ENCODE measurements at places on chromosomes 11 and 22.

GRCh38 chr11:86167499-86168164 lies 76.9 kb upstream of the EED start:
- DNase-seq: no peak

DNA sequence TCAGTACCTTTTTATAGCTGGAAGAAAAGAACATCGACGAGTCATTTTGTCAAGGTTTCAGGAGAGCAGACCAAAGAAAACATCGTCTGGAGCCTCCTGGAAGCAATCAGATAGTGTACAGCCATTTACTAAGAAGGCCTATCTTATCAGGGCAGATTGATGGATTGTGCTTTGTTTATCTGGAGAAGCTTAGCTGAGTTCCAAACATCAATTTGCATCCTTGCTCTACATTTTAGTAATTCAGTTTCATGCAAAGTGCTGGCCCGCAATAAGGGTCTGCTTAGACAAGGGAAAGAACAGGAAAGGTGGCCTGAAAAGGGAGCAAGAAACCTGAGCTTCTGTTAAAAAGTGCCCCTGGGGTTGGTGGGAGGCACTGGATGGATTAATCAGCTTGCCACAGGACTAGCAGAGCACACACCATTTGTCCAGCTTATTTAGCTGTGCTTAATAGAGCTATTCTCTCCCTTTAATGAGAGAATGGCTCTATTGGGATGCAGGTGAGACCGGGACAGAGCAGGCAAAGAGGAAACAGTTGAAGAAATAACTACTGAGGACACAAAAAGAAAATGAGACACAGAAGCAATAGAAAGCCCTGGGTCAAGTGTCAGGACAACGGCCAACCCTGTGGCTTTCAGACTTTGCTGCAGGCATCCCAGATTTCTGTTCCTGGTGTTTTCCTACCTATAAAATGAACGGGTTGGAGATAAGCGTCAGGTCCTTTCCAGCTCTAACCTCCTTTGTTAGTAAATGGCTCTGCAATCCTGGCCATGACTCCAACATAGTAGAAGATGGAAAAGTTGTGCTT lies 122.1 kb upstream of the TTC12 start:
- no peak for DNase-seq

GRCh38 chr11:133163463-133164419 lies 368.6 kb downstream of the OPCML start:
- no peak for DNase-seq

DNA sequence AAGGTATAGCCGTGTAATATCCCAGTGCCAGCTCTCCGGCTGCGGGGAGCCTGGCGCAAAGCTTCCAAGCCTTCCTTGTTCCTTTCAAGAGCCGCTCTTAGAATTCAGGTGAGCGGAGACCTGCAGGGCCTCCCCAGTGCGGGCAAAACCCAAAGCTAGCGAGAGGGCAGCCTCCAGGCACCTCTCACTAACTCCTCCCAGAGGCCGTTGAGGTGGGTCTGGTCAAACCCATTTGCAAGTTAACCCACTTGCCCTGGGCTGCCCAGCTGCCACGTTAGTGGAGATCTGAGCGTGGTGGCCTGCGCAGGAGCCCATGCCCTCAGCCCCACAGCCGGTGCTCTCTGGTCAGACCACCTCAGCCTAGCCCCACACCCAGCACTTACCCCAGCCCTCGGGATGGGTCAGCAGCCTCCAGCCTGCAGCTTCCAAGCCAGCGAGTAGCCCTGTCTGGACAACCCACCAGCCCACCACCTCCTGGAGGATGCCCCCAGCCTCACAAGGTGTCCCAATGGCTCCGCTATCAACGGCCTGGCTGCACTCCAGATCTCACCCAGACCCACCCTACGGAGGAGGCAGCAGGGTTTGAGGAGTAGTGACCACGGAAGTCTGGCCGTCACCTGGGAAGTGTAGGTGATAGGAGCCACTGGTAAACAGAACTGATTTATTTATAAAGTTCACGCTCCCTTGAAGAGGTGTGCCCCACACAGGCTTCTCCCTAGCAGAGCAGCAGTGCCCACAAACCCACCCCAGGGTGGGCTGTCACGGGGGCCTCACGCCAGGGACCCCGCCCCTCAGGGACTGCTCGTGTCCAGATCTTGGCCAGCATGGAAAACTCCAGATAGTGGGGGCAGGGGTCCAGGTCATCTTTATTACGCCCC lies 2.3 kb downstream of the ASCL2 start:
- DNase-seq: no peak

- DNase-seq: no peak
Measured at GRCh38 chr22:42877597-42878340, 20.7 kb upstream of the ARFGAP3 start.

GRCh38 chr11:82174610-82175009 lies 559.1 kb downstream of the FAM181B start:
- no peak for DNase-seq

- no peak for DNase-seq
Measured at GRCh38 chr11:92841719-92842118, 127.7 kb upstream of the MTNR1B start.

DNA sequence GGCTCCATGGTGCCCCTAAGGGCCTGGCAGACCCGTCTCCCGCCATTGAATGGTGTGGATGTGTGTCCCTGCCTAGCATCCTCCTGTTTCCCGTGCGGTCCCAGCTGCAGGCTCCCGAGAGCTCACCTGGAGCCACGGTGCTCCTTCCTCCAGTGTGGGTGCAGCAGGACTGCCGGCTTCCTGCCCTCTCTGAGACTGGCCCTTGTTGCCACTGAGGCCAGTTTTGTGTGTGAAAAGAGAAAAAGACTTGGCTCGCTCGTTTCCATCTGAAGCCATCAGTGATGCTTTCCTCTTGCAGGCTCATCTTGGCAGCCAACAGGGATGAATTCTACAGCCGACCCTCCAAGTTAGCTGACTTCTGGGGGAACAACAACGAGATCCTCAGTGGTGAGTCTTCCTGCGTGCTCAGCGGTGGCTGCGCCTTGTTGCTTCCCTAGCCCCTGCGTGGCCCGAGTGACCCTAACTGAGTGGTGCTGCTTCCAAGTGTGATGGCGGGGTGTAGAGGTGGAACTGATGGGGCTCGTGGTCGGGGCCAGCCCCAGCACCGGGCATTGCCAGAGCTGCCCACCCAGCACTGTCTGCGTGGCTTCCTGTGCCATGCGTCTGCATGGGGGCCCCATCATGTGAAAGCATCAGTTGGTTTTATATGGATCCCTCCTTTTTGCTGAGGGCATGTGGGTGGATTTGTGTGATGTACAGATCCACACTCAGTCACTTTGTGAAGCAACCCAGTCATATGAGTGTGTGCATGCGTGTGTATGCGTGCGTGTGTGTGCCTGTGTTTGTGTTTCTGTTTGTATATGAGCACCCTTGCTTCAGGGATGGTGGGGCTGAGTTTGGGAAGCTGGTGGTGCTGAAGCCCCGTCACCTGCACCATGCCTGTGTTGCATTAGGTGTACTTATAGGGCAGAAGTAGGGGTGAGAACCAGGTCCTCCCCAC lies 22.4 kb downstream of the TANGO2 start:
- no peak for DNase-seq

DNA sequence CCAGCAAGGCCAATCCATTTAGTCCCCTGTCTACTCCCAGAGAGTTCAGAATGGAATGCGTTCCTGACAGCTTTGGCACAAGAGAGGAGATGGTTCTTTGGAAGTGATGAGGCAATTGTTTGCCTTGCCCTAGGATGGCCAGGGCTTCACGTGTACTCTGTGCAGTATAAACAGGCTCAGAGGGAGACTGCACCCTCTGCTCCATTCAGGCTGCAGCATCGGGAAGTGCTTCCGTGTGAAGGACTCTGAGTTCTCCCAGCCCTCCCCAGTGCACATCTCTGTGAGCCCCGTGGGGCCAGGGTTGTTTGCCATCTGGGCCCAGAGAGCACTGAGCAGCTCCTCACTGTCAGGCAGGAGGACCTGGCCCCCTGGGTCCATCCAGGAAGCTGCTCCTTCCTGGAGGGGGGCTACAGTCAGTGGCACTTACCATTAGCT lies 215.3 kb upstream of the TBCEL start:
- DNase-seq: no peak

- DNase-seq: no peak
Measured at GRCh38 chr11:61924064-61924455, 6.7 kb upstream of the RAB3IL1 start.

DNA sequence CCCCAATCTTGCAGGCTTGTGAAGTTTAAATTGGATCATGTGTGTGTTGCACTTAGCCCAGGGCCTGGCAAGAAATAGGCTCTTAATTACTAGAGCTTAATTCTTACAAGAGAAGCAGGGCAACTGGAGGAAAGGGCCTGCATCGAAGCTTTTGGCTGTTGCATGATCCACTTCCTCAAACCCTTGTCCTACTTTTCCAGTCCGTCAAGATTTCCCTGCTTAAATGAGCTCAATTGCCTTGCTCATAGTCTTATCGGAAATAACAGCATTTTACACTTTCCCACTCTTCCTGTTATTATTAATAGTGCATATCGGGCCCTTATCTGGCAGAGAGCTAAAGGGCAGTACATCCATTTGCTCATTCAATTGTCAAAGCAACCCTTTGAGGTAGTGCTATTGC lies 18.1 kb downstream of the DTX4 start:
- no peak for DNase-seq

- DNase-seq: no peak
Measured at GRCh38 chr11:6219359-6219758, 14.0 kb downstream of the C11orf42 start.

DNA sequence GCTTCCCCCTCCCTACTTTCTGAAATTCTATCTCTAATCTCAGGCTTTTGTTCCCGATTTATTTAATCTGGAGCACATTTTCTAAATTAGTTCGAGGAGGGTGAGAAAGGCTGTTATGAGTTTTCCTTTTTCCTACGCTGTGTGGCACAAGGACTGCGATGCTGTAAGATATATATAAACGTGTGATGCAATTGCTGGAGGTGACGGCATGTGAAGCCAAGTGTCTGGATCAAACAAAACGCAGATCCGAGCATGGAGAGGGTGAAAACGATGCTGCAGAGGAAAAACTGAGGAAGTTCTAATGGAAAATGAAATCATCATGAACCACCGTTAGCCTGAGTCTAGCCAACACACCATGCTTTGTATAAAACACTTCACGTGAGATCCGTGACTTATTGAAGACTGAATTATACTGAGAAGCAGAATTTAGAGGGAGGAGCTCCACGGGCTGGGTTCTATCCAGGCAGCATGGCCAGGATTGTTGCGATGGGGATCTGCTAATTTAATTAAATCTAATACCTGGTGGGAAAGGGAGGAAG lies 4.4 kb downstream of the PKNOX2 start:
- DNase-seq: no peak

DNA sequence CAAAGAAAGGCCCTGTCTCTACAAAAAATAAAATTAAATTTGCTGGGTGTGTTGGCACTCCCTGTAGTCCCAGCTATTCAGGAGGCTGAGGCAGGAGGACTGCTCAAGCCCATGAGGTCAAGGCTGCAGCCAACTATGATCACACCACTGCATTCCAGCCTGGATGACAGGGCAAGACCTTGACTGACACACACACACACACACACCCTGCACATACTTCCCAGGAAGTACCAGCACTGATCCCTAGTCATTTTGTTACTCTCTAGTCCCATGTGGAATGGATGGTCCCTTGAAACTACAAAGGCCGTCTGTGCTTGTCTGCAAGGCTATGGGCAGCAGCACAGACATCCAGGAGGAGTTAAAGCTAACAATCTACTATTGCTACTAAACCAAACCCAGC lies 59.7 kb upstream of the CYP2D6 start:
- no peak for DNase-seq

GRCh38 chr11:16099343-16099900 lies 256.9 kb downstream of the SOX6 start:
- no peak for DNase-seq

DNA sequence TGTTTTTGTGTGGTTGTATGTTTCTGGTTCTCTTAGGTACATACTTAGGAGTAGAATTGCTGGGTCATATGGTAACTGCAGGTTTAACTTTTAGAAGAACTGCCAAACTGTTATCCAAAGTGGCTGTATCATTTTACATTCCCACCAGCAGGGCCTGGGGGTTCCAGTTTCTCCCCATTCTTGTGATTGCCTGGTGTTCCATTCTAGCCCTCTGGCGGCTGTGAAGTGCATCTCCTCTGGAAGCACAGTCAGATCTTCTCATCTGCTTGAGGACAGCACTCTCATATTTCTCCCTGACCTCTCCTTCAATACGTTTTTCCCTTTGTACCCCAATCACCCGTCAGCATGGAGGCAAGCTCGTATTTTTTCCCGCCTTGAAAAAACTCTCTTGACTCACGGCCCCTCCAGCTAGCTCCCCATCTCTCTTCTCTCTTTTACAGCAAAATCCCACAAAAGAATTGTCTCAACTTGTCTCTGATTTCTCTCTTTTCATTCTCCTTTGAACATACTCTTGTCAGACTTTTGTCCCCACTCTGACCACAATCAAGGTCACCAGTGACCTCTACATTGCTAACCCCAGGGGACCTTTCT lies 56.8 kb upstream of the THY1 start:
- no peak for DNase-seq

GRCh38 chr11:70304208-70304603 lies 33.7 kb downstream of the PPFIA1 start:
- DNase-seq: no peak

DNA sequence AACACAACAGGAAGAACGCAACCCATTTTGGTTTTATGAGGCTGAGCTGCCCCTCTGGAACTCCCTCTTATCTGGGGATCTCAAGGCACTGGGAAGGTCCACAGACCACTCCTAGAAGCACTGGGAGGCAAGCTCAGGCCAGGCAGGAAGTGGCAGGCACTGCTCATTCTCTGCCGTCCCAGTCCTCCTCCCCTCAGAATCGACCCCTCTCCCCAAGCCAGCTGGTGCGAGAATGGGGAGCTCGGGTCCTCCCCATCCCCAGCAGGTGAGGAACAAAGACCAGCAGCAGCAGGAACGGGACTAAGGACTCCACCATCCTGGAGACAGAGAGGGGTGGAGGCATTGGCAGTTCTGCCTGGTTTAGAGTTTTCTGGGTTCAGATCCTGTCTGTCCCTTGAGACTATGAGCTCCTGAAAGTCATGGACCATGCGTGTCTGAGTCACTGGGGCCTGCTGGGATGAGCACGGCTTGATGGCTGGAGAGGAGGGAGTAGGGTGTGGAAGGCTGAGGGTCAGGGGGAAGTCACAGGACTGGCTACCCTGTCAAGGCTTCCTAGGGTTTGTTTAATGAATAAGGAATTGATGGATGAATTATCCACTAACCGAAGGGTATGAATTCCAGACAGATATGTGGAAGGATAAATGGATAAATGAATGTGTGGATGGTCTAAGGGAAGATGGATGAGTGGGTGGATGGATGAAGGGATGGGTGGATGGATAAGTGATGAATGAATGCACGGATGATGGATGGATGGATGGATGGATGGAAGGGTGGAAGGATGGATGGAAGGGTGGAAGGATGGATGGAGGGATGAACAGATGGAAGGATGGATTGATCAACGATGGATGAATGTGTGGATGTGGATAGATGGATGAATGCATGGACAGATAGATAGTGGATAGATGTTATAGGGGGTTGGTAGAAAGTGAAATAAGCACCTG lies 6.4 kb downstream of the MYEOV start:
- no peak for DNase-seq

GRCh38 chr22:49965091-49966040 lies 4.8 kb downstream of the PIM3 start:
- no peak for DNase-seq

- no peak for DNase-seq
Measured at GRCh38 chr11:92929246-92929645, 40.2 kb upstream of the MTNR1B start.

Data from activated CD4-positive, CD25-positive, alpha-beta regulatory T cell treated with anti-CD3 and anti-CD28 coated beads, Interleukin-2, amount 50 U/mL, for 16 hours (primary cell).